ENCODE measurements at places on chromosomes 7 and 10.
A peak's percentile ranks its signal among the peaks of the same experiment; 100 is the strongest.

- DNase-seq = no peak
Observed at GRCh38 chr7:133668296-133669060, 415.6 kb downstream of the EXOC4 start.

DNA sequence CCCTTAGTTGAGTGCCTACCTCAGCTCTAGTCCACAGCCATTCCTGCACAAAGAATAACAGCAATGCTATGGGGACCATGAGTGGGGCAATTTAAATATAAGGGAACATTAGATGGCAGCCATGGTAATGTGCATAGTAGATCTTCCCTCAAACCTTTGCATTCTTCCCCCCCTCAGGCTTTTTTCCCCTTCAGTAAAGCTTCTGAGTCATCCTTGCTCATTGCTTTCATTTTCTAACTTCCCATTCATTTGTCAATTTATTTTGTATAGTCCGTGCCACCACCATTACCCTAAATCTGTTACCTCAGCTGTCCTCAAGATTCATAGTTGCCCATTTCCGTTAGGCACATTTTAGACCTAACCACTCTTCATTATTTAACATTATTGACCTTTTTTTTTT is 10.7 kb downstream of the HECTD2 start:
- no peak for DNase-seq

GRCh38 chr7:4712281-4713182 is 30.4 kb downstream of the FOXK1 start:
- no peak for DNase-seq

DNA sequence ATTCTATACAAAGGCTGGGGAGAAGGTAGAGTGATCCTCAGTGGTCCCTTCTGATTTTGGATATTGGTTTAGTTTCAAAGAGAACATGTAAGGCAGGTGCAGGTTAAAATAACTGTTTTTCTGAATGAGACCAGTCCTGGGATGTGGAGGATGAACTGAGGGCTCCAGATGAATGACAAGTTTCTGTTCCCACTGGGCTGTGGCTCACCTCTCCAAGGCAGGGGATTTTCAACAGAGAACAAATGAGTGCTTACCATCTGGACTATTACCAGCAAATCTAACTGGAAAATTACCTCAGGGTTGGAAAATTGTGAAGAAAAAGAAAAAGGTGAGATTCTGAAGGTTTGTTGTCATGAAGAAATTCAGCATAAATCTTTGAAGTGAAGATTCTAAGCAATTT is 8.0 kb downstream of the LAMB4 start:
- no peak for DNase-seq

DNA sequence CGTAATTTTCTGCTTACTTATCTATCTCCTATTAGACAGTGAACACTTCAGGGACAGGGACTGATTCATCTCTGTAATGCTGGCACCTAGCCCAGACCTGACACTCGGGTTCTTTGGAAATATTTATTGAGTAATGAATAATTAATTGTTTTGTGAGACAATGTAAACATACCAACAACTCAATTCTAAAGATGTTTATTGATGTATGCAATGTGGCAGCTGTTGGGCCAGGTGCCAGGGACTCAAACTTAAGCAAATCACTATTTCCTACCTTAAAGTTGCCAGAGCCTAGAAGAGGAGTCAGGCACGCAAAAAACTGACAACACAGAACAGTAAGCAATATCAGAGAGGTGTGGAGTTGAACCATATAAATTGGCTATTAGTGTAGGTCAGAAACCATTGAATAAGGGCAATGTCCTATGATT is 63.6 kb upstream of the BMPER start:
- DNase-seq = peak; percentile 88

DNA sequence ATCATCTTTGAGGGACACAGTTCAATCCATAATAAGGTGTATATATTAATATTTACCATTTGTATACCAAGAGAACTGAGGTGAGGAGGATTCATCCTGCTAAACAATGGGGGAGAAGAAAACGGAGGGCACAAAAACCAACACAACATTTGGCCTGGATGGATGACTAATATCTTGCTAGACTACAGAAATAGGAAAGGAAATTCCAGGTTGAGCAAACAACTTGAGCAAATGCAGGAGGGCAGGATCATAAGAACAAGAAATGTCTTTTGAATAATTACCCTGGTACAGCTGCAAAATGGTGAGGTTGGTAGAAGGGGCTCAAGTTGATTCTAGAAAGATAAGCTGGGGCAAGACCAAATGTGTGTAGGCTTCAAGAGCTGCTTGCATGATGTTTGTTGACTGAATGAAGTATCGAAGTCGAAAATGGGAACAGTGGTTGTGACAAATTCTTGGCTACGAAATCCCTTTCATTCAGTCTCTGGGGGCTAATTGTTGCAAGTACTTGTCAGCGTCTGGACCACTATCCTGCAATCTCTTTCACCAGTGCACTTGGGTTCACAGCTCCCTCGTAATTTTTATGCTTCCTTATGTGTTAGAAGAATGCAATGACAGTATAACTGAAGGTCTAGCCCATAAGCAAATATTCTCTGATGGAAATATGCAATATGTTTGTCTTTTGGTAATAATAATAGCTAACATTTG is 176.2 kb downstream of the PTEN start:
- no peak for DNase-seq

DNA sequence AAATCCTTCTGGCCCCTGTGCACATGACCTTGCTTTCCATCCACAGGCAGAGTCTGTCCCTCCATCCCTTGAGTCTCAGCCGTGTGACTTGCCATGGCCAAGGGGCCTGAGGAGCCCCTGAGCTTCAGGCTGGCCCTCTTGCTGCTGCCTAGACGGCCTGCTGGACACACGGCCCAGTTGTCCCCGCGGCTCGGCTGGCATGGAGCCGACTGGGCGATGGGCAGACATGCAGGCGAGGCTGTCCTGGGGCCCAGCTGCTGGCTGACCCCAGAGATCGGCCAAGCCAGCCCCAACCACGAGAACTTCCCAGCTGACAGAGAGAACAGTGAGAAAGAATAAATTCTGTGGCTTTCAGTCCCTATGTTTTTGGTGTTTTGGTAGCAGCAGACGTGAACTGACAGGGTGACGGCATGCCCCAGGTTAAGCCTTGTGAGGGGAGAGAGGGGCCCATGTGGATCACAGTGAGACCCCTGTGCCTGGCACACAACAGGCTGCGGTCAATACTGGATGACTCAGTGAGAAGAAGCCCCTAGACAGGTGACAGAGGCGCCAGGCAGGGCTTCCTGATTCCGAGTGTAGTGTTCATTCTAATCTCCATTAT is 11.7 kb downstream of the PRKAG2 start:
- DNase-seq = no peak

DNA sequence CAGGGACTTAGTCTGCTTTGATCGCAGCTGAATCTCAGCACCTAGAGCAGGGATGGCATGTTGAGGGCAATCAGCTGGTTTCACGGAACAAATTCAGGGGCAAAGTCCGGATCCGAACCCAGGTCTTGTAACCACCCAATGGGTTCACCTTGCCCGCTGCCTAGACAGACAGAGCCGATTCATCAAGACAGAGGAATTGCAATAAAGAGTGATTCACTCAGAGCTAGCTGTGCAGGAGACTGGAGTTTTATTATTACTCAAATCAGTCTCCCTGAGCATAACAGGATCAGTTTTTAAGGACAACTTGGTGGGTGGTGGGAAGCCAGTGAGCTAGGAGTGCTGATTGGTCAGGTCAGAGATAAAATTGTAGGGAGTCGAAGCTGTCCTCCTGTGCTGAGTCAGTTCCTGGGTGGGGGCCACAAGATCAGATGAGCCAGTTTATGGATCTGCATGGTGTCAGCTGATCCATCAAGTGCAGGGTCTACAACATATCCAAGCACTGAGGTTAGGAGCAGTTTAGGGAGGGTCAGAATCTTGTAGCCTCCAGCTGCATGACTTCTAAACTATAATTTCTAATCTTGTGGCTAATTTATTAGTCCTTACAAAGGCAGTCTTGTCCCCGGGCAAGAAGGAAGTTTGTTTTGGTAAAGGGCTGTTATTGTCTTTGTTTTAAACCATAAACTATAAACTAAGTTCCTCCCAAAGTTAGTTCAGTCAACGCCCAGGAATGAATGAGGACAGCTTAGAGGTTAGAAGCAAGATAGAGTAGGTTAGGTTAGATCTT is 43.5 kb upstream of the CHST3 start:
- no peak for DNase-seq

GRCh38 chr10:13062803-13063202 is 37.2 kb upstream of the OPTN start:
- DNase-seq = no peak

DNA sequence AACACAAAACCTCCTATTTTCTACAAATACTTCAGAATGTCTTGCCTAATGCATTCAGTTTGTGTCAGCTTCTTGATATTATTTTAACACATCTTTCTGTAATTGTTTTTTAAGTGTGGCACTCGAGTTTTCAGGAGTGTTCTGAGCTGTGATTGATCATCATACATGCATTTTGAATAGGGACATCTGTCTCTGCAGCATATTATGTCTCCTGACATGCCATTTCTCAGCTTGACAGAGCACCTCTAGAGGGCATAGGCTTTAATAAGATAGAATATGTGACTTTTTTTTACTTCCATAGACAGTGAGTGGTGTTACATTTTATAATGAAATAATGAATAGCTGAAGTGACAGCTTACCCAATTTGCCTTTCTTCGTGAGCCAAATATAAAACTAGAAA is 219.2 kb upstream of the HDAC9 start:
- no peak for DNase-seq

- no peak for DNase-seq
Observed at GRCh38 chr10:2881720-2882620, 185.4 kb upstream of the PFKP start.

DNA sequence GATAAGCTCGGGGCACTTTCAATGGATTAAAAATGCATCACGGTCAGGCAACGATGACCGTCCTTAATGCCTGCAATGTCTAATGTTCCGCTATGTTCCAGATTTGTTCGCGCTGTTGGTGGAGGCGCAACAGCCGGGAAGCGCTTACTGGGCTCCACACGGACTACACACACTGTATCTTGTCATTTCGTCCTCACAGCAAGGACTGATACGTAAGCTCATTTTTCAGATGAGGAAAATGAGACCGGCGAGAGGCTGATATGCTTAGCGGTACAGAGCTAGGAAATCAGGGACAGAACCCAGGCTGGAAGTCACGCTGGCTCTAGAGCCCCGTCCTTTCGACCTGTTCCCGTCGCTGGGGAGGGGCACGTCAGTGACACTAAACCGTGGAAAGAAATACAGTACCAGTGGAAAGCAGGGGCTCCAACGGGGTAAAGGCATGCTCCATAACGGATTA is 670 bp downstream of the TPK1 start:
- no peak for DNase-seq

- no peak for DNase-seq
Observed at GRCh38 chr10:129793996-129794395, 170.1 kb downstream of the EBF3 start.

DNA sequence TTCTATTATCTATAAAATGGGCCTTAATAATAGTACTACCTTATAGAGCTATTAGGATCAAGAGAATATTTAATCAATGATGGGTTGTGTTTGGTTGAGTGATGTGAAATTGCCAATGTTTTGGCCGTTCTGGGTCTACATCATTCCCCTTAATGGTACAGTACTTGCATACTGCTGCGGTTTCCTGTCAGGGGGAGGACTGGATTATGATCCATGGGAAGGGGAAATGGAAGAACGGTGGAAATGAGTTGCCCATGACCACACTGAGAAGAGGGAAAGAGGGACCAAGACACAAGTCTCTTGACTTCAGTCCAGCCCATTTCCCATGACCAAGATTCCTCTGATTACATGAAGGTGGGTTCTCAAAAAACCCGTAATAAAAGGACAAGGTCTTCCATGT is 999 bp upstream of the MRPS24 start:
- no peak for DNase-seq

DNA sequence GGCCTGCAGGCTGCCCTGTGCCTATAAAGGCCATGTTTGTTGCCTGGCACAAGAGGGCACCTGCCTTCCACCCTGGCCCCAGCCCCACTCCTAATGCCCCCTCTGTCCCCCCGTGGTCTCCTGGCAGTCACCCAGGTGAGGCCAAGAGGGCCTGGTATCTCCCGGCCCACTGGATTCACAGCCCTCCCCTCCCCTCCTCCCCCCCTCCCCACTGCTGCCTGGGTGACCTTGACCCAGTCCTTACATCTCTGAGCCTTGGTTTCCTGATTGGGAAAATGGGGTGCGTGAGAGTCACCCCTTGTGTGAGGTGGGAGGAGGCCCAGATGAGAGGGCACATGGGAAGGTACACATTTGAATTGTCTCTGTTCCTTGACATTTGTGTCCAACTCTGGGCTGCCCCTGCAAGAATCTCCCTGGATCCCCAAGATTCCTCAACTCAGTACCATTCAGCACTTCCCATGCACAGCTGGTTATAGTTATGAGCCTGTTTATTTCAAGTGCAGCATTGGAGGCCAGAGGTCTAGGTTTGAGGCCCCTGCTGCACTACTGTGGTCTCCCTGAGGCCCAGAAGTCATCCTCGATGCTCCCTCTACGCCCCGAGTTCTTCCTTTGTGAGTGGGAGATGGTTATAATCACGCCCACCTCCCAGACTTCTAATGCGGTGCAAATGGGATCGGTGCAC is 58.9 kb downstream of the TMEM270 start:
- no peak for DNase-seq

DNA sequence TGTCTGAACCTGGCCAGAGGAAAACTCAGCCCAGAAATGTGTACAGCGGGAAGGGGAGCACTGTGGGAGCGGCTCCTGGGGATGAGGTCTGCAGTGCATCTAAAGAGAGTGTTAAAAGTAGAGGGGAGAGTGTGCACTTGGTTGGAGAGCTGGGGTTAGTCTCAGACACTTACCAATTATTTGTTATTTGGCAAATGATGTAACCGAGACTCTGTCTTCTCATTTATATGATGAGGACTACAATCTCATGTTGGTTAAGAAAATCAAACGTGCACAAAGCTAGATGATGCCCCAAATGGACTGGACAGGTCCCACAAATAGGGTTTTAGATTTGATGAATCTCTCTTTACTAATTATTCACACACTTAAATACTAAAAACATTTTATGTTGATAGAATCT is 962.4 kb downstream of the GATA3 start:
- no peak for DNase-seq

DNA sequence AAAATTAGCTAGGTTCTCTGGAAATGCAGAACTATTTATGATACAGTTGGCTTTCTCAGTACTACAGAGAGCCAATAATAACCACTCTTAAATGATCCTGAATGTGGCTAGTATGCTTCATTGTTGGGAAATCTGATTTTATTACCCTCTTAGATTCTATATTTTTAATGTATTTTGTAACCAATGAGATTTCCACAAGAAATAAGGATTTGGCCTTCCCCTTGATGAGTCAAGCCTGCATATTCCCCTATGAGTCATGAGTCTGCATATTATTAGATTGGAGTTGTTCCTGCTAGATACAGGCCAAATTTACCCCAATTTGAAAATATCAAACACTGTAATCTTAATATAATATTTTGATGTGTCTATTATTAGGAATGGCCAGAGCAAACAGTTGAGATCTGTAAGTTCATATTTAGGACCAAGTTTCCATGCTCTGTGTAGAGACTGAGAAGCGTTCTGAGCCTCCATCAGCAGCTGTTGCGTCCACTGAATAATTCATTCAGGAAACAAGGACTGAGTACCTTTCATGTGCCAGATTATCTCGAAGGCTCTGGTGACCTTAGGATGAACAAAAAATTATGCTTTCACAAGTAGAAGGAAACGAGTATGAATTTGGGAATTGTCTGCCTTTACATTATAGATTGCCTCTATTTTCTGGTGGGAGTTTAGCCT is 793.4 kb downstream of the NRG3 start:
- DNase-seq = no peak

All from esophagus muscularis mucosa (tissue), 4 donors.